Thoracic aorta (tissue), 2 donors: ENCODE measurements at places on chromosomes 2 and 18. TPM values are rescaled to one million over a fixed set of nuclear protein-coding genes. Genes with fewer than 3 reads are reported as not detected.

EPB41L3 gene
- total RNA-seq, result 77.2 TPM

LIPG gene
- total RNA-seq, result 2.8 TPM

FBXO36 gene
- 1.7 TPM for total RNA-seq

GBX2 gene
- total RNA-seq, result not detected

GPBAR1 gene
- total RNA-seq, result 4.2 TPM

CPLX4 gene
- total RNA-seq, result not detected

HOXD8 gene
- total RNA-seq, result 11.2 TPM

MTCL1 gene
- 23.3 TPM for total RNA-seq

CHRND gene
- not detected for total RNA-seq

TMEM37 gene
- total RNA-seq, result 4.9 TPM

COL4A4 gene
- total RNA-seq, result 17.2 TPM

RAD51AP2 gene
- total RNA-seq, result not detected

PSMA8 gene
- not detected for total RNA-seq

ARMC9 gene
- total RNA-seq, result 68.5 TPM

DNA sequence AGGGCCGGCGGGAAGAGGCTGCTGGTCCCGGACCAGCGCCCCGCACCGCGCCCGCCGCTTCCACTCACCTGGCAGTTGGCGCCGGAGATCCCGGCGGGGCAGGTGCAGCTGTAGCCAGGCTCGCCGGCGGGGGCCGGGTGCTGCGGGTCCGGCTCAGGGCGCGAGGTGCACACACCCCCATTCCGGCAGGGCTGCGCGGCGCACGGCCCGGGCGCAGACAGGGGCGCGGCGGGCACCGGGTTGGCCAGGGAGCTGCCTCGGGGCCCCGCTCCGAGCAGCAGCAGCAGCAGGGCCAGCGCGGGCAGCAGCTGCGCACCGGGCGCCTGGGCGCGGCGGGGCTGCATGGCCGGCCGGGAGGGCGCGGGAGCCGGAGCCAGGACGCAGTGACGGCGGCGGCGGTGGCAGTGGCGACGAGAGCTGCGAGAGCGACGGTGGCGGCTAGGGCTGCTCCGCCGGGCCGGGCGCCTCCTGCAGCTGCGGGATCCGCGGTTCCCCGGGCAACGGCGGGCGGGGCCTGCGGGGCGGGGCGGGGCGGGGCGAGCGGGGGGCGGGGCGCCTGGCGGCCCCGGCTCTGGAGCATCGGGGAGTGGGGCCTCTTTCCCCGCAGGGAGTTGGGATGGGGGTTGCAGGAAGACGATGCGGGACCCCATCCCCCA lies at the start of gene DNER:
DNER (minus strand) TSS at position 476 of the 656 bp plus-strand sequence; CDS start at position 344, 132 bp downstream.
- DNase-seq, result no peak

- no peak for DNase-seq
These were observed 111.9 kb downstream of the DCC start for GRCh38 chr18:52451851-52452250.

DNA sequence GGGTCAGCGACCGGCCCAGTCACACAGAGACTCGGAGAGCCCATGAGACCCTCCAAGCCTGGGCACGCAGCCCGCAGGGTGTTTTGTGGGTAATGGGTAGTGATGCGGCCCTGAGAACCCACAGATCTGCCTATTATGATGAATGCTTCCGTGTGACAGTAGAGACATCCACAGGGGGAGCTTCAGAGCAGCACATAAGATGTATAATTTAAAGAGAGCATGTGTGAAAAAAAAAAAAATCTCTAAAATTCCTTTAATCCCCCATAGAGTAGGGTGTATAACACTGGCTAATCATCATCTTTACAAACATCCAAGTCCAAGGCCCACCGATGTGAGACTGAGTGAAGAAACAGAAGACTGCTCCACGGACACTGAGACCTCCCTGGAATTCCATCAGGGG lies 34.6 kb downstream of the BIN1 start:
- DNase-seq, result no peak

DNA sequence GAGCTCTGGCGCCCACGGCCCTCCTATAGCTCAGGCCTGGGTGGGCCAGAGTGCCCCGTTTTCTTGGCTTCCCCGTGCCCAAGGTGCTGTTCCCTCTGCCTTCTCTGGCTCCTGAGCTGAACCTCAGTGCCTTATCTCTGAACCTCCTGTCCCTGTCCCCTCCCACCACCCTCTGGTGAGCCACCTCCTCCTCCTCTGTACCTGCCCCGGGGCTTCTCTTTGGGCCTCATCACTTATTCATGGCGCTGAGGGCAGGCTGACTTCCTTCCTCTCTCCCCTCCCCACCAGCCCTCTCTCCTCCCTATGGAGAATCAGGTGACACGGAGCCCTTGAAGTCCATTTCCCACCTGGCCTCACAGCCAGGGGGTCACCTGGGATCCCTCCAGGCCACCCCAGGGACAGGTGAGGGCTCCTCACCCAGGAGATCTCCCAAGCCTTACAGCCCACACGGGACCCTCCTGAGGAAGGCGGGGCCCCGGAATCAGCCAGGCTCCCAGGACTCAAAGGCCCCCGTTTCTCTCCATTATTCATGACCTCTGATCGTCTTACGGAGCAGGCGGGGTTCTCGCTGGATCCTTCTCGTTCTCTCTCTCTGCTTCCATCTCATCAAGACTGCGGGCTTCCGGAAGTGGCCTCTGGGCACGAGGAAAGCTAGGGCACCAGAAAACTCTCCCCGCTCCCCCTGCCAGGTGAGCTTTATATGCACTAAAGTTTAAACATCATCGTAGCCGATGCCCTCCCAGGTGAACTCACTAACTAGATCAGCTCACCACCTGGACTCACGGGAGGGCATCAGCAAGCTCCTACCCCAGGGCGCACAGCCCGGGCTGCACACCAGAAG lies at the start of gene LOXHD1:
LOXHD1 (minus strand) TSS at position 106 of the 841 bp plus-strand sequence. CDS start 187 bp downstream, outside the sequence.
- DNase-seq, result no peak

GRCh38 chr2:73063909-73064875 lies 7.3 kb downstream of the SFXN5 start:
- DNase-seq, result no peak

DNA sequence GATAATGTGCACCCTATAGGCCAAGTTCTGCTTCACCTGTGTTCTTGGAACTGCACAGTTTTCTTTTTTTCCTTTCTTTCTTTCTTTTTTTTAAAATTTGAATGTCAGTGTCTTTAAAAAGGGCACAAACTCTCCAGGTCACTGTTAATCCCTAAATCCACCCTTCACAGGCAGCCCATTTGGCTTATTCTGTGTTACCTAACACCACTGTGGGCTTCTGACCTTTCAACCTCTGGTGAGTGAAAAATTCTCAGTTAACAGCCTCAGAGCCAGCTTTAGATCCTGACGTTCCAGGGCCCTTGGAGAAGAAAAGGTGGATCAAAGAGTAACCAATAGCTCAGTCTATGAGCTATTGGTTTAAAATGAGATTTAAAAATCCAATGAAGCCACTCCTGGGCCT lies 6.8 kb upstream of the CETN1 start:
- DNase-seq, result no peak

- DNase-seq, result no peak
These were observed 115.2 kb downstream of the AP1S3 start for GRCh38 chr2:223722226-223722625.

- no peak for DNase-seq
These were observed 56.4 kb upstream of the TCF7L1 start for GRCh38 chr2:85076618-85077274.

DNA sequence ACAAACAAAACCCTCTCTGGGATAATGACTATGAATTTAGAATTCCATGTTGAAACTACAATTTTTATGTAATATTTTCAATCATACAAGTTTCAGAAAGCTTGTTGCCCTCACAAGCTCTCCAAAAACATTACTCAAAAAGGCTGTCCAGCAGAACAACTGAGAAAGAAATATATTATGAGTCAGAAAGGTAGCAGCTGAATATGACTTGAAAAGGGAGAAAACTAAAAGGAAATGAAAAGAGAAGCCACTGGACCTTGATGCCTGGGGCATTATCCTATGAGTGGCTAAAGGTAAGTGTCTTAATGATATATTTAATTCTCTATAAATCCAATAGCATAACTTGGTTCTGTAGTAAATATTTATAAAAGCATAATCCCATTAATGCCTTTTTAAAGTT lies 61.8 kb downstream of the NXPH2 start:
- no peak for DNase-seq

DNA sequence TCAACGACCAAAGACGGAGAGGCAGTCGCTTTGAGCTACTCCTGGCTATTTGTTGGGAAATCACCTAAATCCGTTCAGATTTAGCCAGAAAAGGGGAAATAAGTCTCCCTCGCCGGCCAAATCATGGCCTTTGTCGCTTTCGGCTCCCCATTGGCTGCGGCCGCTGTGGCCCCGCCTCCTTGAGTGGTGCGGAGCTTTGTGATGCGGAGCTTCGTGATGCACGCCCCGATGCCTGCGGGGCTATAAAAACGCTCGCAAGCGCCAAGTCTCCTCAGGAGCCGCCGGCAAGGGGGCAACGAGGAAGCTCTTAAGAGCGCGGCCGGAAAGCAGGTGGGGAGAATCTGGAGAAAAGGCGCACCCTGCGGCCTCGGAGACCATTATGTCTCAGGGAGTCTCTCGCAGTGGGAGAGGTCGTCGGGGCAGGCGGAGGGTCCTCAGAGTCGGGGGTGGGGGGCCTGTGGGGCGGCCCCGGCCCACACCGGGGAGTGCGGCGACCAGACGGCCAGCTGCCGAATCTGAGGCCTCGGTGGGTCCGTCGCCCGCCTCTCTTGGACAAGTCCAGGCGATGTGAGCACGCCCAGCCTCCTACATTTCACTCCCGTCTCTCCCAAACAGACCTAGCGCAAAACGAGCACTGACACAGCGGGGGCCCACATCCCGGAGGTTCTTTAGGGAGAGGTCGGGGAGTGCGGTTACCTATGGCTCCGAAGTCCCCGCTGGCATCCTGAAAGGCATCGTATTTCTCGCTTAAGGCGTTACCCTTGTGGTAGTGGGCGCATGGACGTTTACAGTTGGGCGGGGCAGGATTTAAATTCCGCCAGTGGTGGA lies at the start of gene CABYR:
CABYR (plus strand) TSS at position 274 of the 828 bp plus-strand sequence. CDS start 4,053 bp downstream, outside the sequence.
- peak; percentile 32 for DNase-seq

GRCh38 chr18:56115071-56116015 lies 523.0 kb downstream of the TXNL1 start:
- DNase-seq, result no peak

- no peak for DNase-seq
These were observed 540.5 kb downstream of the SLC4A3 start for GRCh38 chr2:220167956-220168355.

GRCh38 chr2:231390667-231391066 lies 4.8 kb upstream of the B3GNT7 start:
- no peak for DNase-seq

DNA sequence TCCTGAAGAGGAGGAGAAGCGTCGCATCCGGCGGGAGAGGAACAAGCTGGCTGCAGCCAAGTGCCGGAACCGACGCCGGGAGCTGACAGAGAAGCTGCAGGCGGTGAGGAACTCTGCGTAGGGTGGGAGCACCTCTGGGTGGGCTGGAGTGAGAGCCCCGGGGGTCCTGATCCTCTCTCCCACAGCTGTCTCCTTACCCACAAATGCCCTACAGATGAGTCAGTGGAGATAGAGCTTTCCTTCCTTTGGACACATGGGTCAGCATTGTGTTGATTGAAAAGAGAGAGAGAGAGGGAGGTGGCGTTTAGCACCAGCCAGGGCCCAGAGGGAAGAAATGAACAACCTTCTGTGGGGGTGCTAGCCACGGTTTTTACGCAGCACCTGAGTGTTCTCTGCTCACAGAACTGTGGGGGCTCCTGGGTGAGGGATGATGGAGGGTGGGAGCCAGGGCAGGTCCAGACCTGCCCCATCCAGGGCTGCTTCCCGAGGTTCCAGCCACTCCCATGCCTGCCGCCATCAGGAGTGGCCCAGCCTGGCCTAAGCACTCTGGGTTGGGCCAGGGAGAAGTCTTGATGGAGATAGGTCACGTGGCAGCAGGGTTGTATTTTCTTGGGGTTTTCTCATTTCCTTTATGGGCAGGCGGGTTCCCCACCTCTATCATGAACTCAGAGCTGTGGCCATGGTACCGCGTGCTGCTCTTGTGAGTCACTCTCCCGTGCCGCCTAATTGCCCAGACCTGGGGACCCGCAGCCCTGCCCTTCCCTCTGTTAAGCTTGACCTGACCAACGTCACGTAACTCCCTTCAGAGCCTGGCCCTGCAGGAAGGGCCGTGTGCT lies 16.3 kb downstream of the FOSL2 start:
- no peak for DNase-seq

DNA sequence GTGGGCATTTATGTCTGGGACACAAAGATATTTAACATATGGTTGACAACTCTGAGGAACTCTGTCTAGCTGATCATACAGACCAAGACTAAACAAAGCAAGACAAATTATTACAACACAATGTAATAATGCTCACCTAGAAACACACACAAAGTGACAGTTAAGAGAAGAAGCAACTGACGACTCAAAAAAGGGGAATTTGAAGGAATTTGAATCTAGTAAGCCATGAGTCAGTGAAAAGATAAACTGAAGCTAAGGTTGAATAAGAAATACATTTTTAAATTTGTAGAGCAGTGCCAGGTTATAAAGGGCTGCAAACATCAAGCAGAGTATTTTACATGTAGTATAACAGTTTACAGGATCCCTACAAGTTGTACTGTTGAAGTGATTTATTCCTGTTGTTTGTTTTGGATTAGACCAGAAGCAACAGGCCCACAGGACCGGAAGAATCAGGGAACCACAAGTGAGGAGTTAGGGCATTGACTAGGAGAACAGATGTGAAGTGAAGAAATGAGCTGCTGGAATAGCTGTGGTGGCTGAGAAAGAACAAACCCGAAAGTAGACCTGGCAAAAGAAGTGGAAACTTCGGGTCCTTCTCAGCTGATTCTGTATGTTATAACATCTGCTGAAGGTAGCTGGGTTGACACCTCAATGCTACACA lies 35.6 kb downstream of the IFIH1 start:
- no peak for DNase-seq

GRCh38 chr2:195912079-195912478 lies 156.6 kb downstream of the DNAH7 start:
- no peak for DNase-seq

GRCh38 chr2:126244937-126245336 lies 411.0 kb upstream of the GYPC start:
- no peak for DNase-seq

GRCh38 chr2:36670881-36671595 lies 25.5 kb upstream of the VIT start:
- DNase-seq, result no peak

DNA sequence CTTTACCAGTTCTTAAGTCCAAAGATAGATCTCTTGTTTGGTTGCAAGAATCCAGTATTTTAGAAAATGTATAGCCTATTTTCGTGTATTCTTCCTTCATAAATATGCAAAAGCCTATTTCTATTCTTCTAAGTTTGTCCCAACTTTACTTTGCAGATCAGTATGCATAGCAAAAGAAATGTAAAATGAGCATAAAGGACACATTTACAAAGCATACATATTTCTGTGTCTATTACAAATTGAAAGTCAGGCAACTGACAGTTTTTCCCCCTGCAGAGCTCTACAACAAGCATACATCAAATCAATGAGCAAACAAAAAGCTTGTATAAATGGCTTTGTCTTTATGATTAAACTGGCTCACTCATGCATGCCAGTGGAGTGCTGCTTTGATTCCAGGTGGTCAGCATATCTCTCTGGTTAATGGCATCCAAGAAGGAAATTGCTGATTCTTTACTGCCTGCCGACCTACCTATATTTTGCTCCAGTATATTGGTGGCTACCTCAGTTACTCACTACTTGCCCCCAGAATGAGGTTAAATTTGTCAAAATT lies 10.0 kb upstream of the VPS54 start:
- no peak for DNase-seq
